ENCODE measurements at places on chromosomes 11 and 22.

DNA sequence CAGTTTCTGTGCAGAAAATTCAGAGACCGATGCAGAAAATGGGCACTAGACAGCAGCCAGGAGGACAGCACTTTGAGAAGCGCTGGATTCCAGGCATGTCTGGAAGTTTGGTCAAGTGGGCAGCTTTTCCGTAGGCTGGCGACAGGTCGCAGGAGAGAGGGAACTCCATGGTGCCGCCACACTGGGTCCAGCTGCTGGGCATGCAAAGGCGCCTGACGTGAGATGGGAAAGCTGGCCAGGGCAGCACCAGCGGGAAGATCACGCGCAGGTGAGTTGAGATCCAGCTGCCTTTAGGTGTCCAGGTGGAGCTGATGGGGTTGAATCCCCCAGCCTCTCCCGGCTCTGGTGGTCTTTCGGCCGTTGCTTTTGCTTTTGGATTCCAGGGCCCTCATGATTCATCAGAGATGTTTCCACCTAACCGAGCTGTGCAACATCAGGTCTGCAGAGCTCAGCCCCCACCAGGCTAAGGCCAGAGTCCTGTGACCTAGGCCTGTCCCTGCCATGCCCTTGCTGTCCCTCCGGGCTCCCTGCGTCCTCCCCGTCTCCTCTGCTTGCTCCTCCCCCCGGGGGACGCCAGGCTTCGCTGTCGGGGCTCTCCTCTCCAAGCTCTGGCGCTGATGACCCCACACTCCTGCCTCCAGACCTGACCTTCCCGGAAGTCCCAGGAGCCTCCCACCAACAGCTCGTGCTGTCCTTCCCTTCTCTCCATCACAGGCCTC lies 1001.7 kb downstream of the BRD1 start:
- DNase-seq = no peak

GRCh38 chr11:110196241-110196754 lies 100.1 kb downstream of the RDX start:
- DNase-seq = no peak

DNA sequence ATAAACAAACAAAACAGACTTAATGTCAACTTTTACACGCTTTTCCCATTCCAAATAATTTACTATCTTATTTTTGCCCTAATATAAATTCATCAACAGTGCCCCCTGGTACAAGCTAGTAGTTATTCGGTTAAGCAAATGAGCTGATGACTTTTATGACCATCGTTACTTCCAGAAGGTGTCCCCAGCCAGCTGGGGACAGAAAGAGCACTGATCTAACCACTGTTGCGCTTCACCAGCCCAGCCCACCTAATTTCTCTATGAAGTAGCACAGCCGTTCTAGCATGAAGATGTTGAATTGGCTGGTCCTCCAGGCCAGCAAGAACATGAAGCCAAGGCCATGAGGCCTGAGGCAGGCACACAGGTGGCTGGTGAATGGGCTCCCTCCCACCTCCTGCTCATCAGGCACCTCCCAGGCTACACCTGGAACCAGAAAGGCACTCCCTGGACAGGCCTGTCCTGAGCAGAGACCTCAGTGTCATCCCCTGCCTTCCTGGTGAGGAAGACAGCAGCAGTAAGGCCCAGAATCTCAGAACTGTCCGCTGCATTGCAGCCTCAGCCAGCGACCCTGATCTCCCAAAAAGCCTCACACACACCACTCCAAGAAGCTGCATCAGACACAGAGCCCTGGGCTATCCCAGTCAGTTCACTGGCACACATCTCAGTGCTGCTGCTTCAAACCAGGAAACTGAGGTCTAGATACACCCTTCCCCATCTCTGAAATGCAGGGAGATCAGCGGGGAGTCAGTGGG lies 12.9 kb downstream of the GNB1L start:
- no peak for DNase-seq

DNA sequence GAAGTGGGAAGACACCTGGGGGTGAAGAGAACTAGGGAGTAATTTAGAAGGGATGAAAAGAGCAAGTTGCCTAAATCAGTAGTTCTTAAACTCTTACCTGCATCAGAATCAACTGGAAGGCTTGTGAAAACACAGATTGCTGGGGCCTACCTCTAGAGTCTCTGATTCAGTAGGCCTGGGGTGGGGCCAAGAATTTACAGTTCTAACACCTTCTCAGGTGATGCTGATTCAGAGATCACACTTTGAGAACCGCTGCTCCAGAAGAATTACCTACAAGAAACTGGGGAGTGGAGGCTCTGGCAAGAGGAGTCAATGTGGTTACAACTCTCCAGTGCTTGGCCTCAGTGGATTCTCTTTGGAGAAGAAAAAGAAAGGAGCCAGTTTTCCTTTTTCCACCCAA lies 128.7 kb downstream of the C11orf58 start:
- no peak for DNase-seq

DNA sequence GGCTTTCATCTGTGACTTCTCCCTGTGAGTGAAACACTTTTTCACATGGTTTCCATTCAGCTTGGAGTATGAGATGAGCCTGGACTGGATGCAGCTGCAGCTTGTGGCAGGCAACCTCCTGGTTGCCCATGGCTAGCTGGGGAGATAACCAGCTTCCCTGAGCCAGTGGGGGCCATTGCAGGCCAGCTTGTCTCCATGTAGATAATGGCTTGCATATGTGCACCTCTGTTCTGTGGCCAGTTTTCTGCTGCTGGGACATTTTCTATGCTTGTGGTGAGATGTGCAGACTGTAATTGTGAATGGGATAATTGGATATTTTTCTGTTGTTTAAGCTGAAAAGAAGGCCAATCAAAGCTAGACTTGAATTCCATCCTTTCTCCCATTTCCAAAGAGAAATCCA lies 38.5 kb downstream of the INSC start:
- no peak for DNase-seq

DNA sequence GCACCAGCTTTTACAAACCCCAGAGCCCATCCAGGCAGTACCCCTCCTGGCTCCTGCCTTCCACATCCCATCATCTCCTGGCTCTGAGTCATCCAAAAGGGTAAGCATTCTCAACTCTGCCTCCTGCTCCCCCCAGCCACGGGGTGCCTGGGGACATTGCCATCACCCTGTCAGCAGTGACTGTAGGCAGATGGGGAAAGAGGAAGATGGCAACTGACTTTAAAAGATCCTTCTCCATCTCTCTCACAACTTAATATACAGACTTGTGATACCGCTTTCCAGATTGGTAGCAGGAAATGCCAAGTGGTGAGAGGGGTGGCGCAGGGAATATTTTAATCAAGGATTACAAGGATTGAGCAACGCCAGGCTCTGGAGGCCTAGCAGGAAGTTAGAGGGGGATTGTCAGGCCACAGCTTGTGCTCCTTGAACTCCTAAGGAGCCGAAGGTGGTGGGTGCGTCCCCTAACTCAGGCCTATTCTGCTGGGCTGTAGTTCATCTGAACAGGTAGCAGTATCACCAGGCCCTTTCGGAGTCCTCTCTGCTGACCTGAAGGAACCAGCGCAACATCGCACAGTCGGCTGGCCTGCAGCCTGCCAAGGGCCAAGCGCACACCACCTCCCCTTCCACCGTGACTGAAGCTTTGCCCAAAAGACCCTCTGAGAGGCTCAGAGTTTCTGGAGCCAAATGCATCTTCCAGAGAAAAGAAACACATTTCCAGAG lies 83.3 kb downstream of the ZC3H12C start:
- DNase-seq = no peak

Data from activated CD4-positive, CD25-positive, alpha-beta regulatory T cell (primary cell).